Stimulated activated CD4-positive, alpha-beta T cell treated with anti-CD3 and anti-CD28 coated beads, TNF-alpha, amount 100 ng/mL, for 48 hours (primary cell): ENCODE measurements at places on chromosomes 11 and 22.

DNA sequence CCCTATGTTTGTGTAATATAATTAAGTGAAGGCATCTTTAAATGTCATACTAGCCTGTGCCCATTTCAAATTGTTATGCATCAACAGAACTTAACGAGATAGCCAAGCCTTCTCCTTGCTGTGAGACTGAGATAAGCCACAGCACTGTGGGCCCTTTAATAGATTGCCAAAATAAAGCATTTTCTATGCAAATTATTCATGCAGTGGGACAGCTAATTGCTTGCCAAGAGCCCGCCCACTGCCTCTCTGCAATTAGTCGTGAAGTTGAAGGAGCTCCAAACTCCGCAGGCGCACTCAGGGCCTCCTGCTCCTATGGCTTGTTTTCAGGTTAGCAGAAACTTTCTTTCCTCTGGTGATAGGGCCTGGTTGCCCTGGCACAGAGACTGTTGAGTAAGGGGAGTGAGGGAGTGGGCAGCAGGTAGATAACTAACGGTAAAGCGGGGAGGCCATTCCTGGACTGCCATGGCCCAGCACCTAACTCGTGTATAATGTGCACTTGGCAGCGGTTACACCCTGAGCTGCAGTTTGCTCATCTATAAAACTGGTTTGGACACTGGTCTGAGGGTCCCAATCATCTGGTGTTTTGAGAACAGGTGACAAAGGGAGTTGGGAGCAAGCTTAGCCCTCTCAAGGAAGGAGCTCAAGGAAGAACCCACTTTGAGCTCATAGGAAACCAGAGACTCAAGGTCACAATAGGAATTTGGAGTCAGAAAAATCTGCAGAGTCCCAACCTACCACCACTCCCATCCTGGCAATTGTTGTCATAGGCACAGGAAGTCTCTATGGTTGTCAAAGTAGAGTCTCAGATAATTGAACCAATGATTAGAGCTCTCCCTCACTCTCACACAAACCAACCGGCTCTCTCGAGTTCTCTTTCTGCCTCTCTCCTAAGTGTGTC lies 33.9 kb upstream of the RIC3 start:
- DNase-seq: no peak

- DNase-seq: no peak
Measured at GRCh38 chr11:3104961-3105790, 48.0 kb upstream of the CARS1 start.

DNA sequence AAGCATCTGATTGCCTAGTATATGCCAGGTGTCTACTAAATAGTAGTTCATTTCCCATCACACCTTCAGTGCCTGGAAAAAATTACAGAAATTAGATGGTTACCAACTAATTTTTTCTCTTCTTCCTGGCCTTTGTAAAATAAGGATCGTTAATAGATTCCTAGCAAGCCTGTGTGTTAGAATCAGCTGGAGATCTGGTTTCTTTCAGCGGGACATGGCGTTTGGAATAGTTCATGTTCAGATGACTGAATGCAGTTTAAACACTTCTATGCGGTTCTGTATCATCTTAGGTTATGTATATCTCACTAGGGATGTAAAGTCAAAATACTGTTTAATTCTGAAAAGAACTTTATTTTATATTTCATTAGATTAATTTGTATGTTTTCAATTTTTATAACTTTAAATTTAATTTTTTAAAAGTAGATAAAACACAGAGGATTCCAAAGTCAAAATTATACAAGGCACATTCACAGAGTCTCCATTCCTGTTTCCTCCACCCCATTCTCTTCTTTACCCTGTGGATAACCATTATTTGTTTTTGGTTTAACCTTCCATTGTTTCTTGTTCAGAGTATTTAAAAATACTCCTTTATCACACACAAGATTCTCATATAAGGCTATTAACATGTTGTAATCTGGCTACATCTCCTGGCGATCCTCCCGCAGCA lies 132.8 kb downstream of the ATXN10 start:
- no peak for DNase-seq

DNA sequence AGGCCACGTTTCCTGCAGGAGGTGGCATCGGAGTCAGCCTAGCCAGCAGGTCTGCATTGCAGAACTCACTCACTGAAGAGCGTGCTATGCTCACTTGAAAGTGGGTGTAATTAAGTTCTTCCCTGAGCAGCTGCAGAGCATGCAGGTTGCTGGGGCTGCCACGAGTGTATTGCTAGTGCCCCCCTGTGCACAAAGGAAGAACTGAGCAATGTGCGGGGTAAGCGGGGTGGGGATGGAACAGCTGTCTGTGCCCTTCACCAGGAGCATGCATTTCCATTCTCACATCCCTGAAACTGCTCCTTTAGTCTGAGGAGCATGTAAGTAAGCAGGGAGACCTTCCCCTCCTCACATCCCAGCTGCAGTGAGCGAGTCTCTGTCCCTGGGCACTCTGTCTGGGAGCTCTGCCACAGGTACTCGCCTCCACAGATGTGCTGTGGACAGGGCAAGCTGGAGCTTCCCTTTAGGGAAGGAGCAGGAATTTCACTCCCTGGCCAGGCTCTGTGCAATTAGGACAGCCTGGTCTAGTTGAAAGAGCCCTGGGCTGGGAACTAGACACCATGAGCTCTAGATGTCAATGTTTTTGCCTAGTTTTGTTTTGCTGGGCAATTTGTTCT lies 1031.8 kb downstream of the NTM start:
- DNase-seq: no peak

DNA sequence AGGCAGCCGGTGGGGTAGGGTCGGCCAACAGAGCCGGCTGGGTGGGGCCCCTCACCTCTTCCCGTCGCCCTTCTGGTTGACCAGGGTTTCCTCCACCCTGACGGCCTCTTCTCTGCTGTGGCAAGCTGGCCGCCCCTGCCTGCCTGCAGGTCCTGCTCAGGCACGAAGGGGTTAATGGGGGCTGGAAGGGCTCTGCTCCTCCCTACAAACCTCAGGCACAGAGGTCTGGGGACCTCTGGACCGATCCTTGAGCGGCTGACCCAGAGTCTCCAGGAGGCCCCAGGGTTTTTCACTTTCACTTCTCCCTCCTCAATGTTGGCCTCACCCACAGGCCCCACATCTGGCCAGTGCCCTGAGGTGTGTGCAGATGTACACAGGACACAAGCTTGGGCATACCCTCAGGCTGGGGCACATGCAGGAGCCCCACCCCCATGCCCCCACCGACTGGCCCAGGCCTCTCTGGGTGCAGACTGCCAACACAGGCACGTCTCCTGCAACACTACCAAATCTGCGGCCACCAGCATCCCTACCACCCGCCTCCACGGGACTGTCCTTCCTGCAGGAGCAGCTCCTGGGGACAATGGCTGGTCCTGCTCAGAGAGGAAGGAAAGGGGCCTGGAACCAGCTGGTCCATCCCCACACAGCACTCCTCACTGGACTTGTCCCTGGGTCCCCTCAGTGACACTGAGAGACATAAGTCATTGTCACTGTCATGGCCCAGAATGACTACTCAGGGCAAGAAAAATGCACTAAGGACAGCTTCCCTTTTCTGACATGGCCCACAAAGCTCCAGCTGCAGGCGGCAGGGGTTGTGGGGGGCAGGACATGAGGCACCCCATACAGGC lies 3.2 kb upstream of the TBX1 start:
- DNase-seq: no peak

DNA sequence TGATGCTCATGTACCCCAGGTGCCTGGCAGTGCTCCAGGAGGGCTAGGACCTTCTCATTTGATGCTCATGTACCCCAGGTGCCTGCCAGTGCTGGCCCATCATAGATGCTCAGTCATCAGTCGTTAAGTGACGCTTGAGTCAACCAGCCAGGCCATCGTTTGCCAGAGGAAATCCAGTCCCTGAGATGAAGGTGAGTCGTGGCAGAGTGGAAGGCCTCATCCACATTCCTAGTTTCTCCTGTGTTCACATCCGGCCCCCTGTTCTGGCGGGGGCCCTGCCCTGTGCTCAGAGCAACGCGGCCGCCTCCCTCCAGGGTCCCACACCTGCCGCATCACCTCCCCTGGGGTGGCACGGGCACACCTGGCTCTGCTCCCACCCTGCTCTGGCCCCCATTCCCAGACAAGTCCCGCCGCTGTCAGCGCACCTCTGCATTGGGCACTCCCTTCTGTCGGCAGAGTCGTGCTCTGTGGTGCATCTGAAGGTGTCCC lies 279.9 kb downstream of the BRD1 start:
- DNase-seq: no peak

DNA sequence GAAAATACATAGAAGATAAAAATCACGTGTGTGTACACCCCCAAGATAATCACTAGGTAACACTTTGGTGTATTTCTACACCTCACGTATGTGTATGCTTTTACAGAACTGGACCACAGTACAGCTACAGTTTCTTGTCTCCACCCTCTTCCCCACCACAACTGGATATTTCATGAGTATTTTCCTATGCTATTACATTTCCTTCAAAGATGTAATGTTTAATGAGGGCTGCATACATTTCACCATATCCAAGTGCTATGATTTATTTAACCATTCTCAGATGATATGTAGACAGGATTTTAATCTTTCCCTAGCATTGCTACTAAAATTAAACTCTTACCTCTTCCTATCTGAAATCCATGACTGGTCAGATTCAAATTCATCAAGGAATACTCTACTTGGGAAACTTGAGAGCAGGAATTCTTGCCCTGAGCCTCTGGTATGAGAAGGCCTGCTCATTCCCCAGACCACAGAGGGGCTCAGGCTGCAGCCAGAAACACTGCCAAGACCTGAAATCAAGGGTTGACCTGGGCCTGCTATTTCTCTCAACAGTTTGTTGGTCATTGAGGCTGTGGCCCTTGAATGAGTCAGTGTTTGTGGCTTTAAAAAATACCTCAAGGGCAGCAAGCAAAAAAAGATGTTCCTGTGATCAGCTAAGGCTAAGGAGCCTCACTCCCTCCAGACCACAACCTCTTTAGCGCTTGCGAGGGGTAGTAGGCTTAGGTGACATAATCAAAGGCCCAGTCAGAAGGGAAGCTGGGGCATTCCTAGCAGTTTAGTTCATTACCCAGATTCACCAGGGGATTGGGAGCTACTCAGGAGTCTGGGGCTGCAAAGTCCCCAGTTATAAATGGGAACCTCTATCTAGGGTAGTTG lies 55.5 kb downstream of the ABTB2 start:
- no peak for DNase-seq

DNA sequence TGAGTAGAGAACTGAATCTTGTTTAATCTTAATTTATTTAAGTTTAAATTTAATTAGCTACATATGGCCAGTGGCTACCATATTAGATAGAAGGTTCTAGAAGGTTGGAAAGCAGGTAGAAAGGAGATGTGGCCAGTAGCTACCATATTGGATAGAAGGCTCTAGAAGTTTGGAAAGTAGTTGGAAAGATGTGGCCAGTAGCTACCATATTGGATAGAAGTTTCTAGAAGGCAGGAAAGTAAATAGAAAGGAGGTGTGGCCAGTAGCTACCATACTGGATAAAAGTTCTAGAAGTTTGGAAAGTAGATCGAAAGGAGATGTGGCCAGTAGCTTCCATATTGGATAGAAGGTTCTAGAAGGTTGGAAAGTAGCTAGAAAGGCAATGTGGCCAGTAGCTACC lies 2.2 kb downstream of the CRYBA4 start:
- DNase-seq: no peak

DNA sequence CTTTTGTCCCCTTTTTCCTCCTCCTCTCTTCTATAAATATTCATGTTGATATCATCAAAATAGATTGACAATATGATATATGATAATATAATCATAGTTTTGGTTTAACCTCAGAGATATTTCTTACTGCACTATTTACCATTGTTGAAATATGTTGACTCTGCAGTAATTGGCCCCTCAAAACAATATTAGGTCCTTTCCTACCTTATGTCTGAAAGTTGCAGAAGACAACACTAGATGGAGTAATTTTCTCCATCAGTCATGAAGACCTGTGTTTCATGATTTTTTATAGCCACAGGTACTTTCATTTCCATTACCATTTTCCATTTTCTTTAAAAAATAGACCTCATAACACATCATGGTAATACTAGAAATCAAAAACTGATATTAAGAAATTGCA lies 284.4 kb downstream of the LUZP2 start:
- no peak for DNase-seq

GRCh38 chr11:518463-519202 lies 11.6 kb upstream of the RNH1 start:
- DNase-seq: peak; percentile 86

DNA sequence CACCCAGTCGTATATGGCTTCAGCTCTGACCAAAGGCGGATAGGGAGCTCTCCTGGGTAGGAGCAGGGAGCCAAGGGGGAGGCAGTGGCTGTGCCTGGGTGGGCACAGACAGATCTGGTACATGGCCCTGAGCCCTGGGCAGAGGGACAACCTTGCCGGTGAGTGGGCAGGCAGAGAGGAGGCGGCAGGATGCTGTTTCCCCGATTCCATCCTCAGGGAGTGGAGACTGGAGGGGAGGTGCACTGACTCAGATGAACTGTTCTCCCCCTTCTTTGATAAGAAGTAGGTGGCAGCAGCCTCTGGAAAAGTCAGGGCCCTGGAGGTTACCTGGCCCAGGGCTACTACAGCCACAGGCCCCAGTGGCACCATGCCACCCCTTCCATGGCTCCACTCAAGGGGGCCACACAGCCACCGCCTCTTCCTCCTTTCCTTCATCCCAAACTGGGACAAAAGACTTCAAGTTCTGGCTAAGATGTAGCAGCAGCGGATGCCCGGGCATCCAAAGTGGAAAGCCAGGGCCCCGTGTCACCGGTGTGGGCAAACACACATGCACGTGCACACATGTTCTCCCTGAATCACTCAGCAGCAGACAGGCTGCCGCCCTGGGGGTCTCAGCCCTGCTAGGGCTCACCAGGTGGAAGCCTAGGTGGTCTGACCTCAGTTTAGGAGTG lies 13.4 kb downstream of the CXCR5 start:
- no peak for DNase-seq

DNA sequence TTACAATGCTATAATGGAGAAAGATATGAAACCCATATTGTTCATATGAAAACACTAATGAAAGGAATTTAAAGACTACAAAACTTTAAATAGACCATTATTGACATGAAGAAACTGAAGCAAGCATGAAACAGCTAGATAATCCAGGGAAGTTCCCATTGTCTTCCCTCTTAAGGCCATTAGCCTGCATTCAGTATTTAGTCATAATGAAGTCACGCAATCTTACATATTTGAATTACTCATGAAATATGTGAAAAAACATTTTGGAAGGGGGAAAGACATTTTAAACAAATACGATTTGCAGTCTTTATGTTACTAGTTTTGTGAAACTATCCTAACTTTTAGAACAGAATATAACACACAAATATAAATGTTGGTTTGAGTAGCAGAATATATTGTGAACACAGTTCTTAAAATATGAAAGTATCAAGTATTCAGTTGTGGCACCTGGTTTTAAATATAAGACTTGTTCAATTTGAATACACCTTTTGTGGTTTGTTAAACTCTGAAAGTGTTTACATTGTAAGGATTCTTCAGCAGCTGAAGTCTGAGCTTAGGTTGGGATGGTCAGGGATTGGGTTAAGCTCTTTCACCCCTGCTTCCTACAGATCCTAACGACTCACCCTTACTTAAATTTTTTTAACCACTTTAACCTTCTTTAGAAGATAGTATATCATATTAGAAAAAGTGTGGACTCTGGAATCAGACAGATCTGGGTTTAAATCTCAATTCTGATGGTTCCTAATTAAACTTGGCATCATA lies 500.3 kb upstream of the TENM4 start:
- no peak for DNase-seq

GRCh38 chr22:33921525-33922348 lies 1.5 kb upstream of the LARGE1 start:
- DNase-seq: no peak
